ENCODE measurements at places on chromosomes 2 and 18. TPM values are rescaled to one million over a fixed set of nuclear protein-coding genes. Genes with fewer than 3 reads are reported as not detected.

The UPP2 gene
- total RNA-seq: not detected

The SPAG16 gene
- total RNA-seq: 6.5 TPM

The SERPINB2 gene
- total RNA-seq: not detected

DNA sequence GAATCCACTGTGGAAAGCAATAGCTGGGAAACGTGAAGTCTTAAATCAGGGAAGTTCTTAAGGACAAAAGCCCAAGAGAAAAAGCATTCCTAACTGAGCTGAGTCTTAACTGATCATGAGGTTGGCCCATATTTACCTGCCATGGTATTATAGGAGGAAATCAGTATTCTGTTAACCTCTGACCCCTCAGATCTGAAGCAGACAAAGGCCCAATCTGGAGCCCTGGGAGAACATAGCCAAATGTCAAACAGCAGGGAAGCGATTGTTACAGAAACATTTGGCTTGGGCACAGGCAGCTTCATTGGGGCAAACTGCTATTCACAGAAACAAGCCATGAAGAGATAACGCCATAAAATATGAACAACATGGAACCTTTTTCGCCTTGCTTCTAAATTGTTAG, 18.8 kb downstream of the EPHA4 start:
- no peaks in the 10 kb centered on the region for H3K27me3 ChIP-seq
- H3K27ac ChIP-seq: no peak overlapping the region
- no peak for DNase-seq
- H3K4me3 ChIP-seq: no peak overlapping the region

GRCh38 chr18:63043516-63043915, 276.1 kb downstream of the BCL2 start:
- H3K27ac ChIP-seq: no peak overlapping the region
- H3K27me3 ChIP-seq: no peaks in the 10 kb centered on the region
- H3K36me3 ChIP-seq: no peaks in the 10 kb centered on the region
- no peaks in the 10 kb centered on the region for H3K4me1 ChIP-seq

DNA sequence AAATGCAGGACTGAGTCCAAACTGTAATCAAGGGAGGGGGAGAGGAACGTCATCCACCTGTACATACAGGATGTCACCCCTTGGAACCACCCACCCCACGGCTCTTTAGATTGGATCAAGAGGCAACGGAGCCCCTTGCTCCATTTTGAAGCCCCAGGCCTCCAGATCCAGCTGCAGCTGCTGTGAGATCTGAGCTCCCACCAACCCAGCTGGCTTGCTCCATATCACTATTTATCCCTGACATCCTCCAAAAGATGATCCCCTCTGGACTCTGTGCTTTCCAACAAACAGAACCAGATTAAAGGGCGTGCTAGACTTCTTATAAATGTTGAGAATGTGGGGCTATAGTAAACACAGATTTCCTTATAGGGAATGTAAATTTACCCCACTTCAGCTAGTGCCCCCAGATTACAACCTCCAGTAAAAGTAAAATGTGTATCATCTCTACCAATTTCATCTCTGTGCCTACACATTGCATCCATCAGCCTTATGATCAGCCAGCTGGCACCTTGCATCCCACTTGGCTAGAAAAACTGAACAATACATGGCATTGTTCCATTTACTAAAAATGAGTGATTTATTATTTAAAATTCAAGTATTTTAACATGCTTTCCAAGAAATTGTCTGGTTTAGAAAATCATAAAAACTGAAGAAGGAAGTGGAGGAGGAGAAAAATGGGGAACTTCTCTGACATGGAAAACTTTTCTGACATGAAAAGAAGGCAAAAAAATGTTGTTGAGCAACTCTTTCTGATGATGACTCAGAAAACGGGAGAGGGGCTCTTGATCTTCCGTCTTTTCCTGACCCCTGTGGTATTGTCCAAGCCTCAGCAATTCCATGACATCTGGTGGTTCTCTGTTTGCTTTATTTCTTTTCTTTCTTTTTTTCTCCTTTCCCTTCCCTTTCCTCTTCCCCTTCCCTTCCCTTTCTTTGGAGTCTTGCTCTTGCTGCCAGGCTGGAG, 262.6 kb upstream of the THUMPD2 start:
- no peak for DNase-seq
- H3K4me1 ChIP-seq: no peaks in the 10 kb centered on the region
- no peaks in the 10 kb centered on the region for H3K27me3 ChIP-seq
- H3K4me3 ChIP-seq: no peak overlapping the region
- H3K36me3 ChIP-seq: no peaks in the 10 kb centered on the region

DNA sequence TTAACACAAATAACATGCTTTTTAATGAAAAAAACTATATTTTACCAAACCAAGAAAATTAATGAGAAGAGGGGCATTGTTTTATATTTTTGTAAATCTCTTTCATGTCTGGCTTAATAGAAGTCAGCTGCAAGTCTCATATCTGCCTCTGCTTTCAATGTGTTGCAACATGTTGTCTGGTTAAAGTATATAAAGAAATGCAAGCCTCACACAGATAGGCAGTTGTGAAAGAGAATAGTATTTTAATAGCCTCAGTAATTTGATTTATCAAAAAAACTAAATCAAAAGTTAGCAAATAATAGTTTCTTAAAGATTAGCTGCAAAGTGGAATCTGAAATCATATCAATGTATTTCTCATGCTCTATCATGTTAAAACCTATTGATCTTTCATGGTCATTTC, 52.9 kb upstream of the NCOA1 start:
- peak overlapping the region; percentile 81 for H3K27ac ChIP-seq
- no peaks in the 10 kb centered on the region for H3K36me3 ChIP-seq
- H3K4me3 ChIP-seq: no peak overlapping the region
- H3K27me3 ChIP-seq: no peaks in the 10 kb centered on the region
- no peak for DNase-seq

DNA sequence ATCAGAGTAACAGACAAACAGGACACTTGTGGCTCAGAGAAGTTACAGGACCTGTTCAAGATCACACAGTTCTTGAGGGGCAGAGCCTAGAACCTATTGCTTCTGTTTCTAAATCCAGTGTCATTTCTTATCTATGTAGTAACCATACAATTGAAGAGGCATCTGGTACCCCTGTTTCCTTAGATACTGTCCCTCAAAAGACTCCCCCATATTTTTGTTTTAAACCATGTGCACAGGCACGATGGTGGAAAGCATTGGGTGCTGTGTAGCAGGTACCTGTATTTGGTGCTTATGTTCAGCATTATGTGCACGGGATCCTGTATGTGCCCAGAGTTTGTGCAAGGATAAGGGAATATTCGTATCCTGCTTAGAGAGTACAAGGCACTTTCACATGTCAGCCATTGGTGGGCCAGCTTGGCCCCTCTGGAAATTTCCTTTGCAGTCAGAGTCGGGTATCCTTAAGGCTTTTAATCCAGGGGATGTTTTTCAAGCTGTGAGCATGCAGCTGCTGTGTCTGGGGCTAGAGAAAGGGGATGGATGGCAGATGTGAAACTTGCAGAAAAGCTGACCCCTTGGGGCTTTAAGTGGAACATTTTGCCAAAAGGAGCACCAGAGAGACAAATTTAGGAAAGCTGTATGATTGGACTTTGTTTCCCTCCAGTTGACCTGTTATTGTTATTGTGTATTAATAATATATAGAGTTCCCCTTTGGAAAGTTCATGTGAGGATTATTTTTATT, 2.1 kb downstream of the LBH start:
- peaks cover 43% of the 10 kb centered on the region for H3K27me3 ChIP-seq
- peak overlapping the region; percentile 39 for H3K27ac ChIP-seq

- H3K4me3 ChIP-seq: no peak overlapping the region
- no peak for DNase-seq
- no peak overlapping the region for H3K27ac ChIP-seq
These were observed 23.7 kb upstream of the SCYGR1 start for GRCh38 chr2:227411320-227411989.

DNA sequence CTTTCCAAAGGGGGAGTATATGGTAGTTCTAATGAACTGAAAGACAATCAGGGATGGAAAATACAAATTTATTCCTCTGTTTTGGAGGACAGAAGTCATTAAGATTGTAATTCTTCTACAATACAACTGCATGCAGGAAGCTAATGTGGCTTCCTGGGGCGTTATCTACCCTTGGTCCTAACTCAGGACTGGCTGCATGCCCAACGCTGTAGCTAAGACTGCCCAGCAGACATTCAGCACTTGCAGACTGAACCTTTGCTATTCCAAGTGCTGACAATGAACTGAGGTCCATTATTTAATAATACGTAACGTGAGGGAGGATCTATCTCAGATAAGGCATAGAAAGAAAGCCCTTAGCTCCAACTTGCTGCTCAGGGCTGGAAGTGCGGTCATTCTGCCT, 53.2 kb downstream of the ZAP70 start:
- no peaks in the 10 kb centered on the region for H3K27me3 ChIP-seq
- DNase-seq: no peak
- H3K36me3 ChIP-seq: peaks cover 45% of the 10 kb centered on the region
- H3K4me1 ChIP-seq: peaks cover 34% of the 10 kb centered on the region
- no peak overlapping the region for H3K4me3 ChIP-seq

- no peaks in the 10 kb centered on the region for H3K27me3 ChIP-seq
- DNase-seq: no peak
These were observed 446.0 kb downstream of the XIRP2 start for GRCh38 chr2:167334146-167334742.

DNA sequence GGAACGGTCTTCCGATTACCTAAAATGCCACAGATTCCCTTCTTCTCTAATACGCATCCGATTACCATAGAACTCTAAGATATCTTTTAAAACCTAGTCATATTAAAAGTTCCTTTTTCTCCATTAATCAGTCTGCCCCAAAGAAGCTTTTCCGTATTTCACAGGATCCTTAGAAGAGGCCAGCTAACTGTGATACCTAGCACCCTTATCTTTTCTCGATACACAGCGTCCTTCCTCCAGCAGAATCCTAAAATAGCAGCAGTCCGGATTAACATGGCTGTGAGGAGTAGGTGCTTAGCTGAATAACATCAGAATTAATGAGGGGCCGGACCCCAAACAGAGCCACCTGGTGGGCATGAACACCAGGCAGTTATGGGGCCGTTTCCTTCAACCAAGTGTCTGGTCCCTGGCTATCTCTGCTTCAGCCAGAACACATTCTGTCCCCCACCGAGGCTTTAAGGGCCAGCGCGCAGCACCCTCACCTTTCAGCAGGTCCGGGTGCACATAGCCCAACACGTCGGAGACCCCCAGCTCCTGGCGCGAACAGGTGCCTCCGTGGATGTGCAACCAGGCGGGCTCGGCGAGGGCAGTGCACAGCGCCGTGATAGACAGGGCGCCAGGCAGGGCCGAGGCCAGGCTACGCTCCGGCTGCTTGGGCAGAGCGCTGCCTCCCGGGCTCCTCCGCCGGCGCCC, 995 bp downstream of the TMEM127 start:
- H3K4me1 ChIP-seq: peaks cover 60% of the 10 kb centered on the region
- no peaks in the 10 kb centered on the region for H3K27me3 ChIP-seq
- H3K36me3 ChIP-seq: no peaks in the 10 kb centered on the region
- peak overlapping the region; percentile 86 for H3K4me3 ChIP-seq
- no peak for DNase-seq
- peak overlapping the region; percentile 99 for H3K27ac ChIP-seq

DNA sequence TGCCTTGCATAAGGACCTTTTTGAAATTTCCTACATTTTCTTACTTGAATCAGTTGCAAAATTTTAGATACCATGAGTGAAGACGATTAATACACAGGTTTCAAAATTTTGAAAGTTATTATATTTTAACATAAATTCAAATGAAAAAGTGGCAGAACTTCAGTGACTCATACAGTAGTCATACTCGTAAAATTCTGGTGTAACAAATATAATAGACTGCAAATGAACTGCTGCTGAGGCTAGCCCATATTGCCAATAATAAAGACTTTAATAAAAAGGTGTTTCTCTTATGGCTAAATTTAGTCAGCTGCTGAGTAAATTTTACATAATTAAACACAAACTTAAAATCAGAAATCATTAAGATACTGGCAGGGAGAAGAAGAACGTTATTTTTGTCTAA, 36.9 kb downstream of the MSH6 start:
- no peaks in the 10 kb centered on the region for H3K27me3 ChIP-seq
- H3K4me1 ChIP-seq: no peaks in the 10 kb centered on the region
- peaks cover 69% of the 10 kb centered on the region for H3K36me3 ChIP-seq
- no peak overlapping the region for H3K27ac ChIP-seq
